HFF-Myc (cell line): ENCODE measurements at places on chromosomes 7 and 10.
A peak's percentile ranks its signal among the peaks of the same experiment; 100 is the strongest.

- no peak for DNase-seq
These were observed 55.4 kb upstream of the HELLS start for GRCh38 chr10:94489976-94490788.

GRCh38 chr7:28891192-28891875 lies 66.8 kb downstream of the TRIL start:
- DNase-seq: no peak

- peak; percentile 33 for DNase-seq
These were observed 431.2 kb upstream of the IGFBP3 start for GRCh38 chr7:46352004-46352954.

GRCh38 chr7:151087245-151088018 lies 1.2 kb downstream of the AGAP3 start:
- DNase-seq: no peak

DNA sequence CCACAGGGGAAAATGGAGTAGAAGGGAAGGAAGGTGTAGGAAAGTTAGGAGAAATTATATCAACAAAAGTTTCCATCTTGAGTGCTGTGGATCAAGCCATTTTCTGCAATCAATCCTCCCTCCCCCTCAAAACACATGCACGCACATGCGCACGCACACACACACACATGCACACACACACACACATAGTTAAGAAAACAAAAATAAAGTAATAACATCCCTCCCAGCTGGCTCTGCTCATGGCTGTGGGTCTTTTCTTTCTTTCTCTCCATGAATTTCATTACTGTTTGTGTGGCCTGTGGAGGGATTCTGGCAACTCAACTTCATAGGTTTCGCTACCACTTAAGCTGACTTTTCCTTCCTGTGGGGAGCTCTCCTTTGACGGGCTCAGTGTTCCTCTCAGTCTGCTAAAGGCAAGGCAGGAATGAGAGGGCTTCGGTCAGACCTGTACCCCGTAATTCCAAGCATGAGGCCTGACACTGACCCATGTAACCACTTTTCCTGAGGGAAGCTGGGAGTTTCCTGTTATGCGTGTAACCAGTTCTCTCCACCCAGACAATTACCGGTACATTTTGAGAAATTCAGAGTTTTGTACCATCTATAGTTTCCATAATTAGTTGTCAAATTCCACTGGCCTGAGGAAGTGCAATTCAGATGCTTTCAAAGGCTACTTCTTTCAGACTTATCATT lies 79.8 kb downstream of the ZNF92 start:
- no peak for DNase-seq

DNA sequence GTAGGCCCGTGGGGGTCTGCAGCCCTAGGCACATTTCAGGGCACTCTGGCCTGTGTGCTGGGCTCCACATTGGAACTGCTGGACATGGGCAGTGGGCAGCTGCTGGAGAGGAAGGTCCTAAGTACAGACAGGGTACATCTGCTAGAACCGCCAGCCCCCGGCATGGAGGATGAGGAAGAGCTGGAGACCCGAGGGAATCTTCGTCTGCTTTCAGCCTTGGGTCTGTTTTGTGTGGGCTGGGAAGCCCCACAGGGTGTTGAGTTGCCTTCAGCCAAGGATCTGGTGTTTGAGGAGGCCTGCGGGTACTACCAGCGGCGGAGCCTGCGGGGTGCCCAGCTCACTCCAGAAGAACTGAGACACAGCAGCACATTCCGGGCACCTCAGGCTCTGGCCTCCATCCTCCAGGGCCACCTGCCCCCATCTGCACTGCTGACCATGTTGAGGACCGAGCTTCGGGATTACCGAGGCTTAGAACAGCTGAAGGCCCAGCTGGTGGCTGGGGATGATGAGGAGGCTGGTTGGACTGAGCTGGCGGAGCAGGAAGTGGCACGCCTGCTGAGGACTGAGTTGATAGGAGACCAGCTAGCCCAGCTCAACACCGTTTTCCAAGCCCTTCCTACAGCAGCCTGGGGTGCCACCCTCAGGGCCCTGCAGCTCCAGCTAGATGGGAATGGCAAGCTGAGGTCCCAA lies 1.4 kb downstream of the HPS6 start:
- DNase-seq: no peak

- no peak for DNase-seq
These were observed 29.7 kb upstream of the DDC start for GRCh38 chr7:50594734-50595485.

GRCh38 chr10:49664006-49664841 lies 15.2 kb upstream of the C10orf53 start:
- no peak for DNase-seq

DNA sequence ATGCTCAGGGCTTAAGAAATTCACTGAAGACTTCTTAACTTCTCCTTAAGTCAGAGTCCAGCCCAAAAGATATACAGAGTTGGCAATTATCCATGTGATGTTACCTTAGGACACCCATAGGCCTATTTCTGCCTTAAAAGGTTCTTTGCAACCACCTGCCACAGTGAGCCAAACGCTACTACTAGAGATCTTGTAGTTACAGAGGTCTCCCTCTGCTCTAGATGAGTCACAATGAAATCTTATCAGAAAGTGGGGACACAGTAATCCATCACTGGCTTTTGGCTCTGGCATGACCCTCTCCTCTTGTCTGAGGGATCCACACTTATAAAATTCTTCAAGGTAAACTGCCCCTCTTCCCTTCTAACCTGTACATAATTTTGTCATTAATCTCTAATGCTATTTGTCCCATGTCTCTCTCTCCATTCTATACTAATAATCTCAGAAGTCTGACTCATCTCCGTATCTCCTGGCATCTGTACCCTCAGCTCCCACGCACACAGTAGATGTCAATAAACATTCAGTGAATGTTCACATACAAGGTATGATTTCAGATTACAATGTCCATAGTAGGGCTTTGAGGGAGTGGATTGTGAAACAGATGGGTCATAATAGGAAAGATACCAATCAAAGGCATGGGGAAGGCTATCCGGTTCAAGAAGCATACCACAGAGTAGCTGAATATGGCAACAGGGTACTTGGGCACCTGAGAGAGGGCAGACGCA lies 112.1 kb downstream of the SGMS1 start:
- no peak for DNase-seq

GRCh38 chr7:124324262-124324661 lies 291.4 kb upstream of the TMEM229A start:
- no peak for DNase-seq
